Activated CD8-positive, alpha-beta memory T cell treated with anti-CD3 and anti-CD28 coated beads for 1 hour (primary cell): ENCODE measurements at places on chromosomes 6 and 20.

DNA sequence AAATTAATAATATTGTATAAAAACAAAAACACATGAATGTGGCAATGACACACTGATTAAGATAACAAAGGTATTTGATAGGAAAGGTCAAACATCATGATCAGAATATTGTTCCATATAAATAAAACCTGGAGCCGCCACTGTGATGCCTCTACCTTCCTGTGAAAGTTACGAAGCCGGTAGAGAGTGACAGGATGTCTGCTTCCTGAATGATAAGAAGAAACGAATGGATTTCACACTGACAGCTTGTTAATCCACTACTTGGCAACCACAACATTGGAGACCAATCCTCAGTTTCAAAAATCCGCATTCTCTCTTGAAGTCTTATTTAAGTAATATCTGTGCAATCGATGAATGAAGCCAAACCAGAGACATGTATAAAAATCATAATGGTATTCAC is 315.1 kb downstream of the HDGFL1 start:
- DNase-seq: no peak

DNA sequence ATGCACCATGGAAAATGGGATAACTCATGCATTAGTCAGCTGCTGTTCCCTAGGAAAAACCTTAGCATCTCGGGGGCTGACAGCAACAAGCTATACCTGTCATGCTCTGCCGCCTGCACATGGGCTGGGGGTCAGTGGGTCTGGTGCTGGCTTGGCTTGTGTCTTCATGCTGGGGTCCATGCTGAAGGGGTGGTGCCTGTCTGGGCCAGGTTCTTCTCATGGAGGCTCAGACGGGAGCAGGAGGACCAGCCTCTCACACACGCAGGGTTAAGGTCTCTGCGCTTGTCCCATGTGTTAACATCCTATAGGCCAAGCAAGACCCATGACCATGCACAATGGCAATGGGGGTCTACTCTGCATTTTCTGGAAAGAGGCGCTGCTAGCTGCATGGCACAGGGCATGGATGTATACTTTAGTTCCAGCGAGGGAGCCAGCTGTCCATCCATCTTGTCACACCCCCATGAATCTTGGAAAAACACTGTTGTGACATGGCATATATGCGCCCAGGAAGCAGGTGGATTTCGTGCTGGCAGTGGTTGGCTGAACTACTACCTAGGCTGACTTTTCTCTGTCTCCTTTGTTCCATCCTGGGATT is 24.6 kb upstream of the CST3 start:
- no peak for DNase-seq

DNA sequence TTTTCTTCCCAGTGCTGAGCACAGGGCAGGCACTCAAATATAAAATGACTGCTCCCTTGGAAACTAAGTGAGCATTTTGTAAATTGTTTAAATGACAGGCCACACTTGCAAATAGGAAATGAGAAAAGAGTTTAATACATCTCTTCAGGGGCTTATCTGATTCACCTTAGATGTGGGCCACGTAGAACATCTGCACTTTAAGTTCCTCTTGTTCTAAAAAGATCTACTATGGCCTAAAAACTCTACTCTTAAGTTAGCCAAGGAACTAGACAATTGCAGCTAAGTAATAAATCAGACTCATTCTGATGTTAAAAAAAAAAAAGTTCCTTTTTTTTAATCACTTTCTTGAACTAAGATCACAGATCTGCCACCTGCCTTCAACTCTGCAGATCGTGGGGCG is 126.3 kb downstream of the KIF16B start:
- no peak for DNase-seq

GRCh38 chr6:109461733-109462526 is 6.4 kb upstream of the MICAL1 start:
- no peak for DNase-seq

GRCh38 chr20:54257071-54257816 is 49.4 kb downstream of the PFDN4 start:
- DNase-seq: no peak
